ENCODE measurements at places on chromosomes 2 and 18.

DNA sequence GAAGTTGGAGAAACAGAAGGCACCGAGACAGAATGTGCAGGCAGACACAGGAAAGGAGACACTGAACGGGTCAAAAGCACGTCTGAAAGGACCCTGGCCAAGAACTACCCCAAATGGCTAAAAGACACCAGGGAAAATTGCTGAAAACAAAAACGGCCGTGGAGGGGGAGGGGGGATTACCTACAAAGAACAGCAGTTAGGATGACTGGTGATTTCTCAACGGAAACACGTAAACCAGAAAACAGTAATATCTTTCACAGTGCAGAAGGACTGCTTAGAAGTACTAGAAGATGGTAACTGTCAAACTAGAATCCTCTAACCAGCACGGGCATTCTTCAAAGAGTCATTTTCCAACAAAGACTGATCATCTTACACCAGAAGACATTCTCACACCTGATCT is 142.6 kb downstream of the HDAC4 start:
- no peak for DNase-seq

- no peak for DNase-seq
Measured at GRCh38 chr2:44918095-44918775, 23.3 kb upstream of the SIX3 start.

- DNase-seq: no peak
Measured at GRCh38 chr18:58852629-58853028, 12.0 kb upstream of the ZNF532 start.

DNA sequence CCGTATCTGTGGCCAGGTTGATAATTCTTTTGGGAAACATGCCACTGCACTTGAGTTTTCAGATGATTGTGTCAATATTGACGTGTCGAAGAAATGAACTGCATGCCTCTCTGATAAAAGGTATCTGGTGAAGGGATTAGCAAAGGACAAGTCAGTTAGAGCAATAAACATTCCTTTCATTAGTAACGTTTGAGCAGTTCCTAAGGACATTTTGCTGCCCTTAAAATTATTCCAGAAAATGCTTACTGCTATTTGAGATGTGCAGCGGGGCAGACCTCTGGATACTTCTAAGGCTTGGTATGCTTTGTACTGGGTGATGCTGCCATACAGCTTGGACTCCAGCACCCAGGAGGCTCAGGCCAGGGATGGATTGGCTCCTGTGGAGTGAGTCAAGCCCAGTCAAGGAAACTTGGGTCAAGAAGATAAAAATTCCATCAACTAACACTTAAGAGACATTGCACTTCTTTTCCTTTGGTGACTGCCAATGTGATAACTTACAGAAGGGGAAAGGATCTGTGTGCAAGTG is 166.7 kb downstream of the FHOD3 start:
- DNase-seq: no peak

DNA sequence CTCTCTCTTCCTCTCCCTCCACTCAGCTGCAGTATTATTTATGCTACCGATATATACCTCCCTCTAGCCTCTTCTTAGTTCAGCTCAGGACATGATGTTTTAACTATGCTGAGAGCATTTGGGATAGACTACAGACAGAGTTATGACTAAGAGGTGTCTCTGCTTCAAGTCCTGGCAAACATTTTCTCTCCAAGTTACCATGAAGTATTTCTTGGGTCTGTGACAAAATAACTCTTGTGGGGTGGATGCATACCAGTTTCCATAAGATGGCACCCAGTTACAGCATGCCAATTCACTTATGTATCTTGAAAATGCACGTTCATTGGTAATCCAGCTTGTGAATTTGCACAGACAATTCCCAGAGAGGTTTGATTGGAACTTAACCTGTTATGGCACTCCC is 737.6 kb downstream of the SLC4A3 start:
- no peak for DNase-seq

DNA sequence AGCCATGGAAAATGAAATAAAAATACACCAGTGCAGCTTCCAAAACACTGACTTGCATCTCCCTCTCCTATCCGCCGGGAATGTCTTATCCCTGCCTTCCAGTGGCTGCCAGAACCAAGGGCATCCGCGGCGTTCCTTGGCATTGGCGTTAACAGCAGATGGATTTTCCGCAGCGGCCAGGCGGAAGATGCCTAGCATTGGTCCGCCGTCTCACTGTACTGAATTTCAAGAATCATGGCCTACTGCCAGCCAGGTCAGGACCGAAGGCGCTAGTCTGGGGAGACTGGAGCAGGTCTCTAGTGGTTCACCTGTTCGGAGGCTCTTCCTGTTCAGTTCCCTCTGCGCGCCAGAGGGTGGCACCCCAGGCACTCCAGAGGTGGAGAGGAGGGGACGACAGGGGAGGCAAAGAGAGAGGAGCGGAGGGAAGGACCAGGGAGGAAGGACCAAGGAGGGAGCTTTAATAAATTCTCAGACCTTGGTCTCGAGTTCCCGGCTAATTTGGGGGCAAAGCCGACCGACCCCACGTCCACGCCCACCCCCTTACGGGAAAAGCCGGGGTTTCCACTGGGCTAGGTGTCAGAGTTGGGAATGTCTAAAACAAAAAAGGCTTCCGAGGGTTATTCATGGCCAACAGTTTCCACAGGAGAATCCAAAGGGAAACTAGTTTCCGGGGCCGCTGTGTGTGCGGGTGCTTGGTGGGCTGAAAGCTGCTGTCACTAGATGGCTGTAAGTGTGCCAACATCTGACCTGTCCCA is 3.7 kb upstream of the BCL2L11 start:
- peak; percentile 55 for DNase-seq

DNA sequence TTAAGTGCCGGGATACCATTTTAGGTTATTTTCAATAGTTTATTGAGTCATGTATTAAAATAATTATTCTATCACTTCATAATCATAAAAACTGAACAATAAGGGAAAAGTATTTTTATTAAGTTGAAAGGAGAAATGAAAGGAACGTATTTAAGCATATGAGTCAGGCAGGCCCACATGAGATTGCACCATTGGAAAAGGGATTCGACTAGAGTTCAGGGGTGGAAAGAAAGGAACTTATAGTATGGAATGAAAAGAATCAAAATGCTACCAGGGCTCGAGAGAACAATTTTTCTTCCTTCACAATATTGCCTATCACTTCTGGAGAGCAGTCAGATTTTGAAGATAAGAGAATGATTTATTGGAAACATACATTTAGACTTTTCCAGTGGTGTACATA is 516.5 kb upstream of the NETO1 start:
- no peak for DNase-seq

DNA sequence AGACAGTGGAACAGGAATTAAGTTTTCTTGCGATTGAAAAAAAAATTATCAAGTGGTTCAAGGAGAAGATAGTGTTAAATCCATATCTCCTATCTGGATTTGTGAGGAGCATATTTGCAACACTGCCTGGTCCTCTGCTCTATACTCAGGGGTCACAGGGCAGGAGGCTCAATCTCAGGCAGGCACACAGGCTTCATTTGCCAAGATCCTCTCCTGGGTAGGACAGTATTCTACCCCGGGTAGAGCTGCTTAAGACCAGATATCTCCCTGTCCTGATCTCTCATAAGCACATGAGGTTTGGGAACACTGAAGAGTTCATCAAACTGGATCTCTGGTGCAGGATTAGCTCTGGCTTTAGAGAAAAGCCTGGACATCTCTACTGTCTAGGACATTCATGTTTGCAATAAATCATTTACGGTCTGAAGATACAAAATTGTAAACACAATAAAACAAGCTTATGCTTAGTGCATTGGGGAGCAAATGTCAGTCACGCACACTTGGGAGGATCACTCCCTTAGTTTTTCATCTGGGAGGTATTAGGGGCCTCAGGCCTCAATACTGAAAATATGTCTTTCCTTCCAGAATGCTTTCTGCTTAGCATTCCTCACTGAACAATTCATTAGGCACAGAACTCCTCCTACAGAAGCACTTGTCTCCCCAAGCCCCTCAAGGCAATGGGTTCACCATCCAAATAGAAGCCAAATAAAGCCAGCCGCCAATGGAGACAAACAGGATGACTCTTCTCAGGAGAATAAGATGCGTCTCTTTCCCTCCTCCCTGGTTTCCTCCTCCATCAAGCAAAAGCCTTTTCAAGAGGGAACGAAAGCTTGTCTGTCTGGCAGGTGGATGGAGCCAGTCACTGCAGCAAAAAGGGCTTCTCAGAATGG is 34.1 kb upstream of the LCLAT1 start:
- DNase-seq: no peak

GRCh38 chr2:30911327-30911726 is 104.1 kb upstream of the CAPN13 start:
- no peak for DNase-seq

GRCh38 chr2:213129311-213129710 is 22.1 kb downstream of the IKZF2 start:
- DNase-seq: no peak

- DNase-seq: no peak
Measured at GRCh38 chr2:132559326-132559725, 110.7 kb downstream of the LYPD1 start.

GRCh38 chr2:172726172-172726735 is 9.4 kb upstream of the RAPGEF4 start:
- DNase-seq: no peak

GRCh38 chr2:215450188-215451011 is 14.5 kb upstream of the FN1 start:
- no peak for DNase-seq

Data from CD8-positive, alpha-beta memory T cell (primary cell).